ENCODE measurements at places on chromosomes 3 and 15. TPM values are rescaled to one million over a fixed set of nuclear protein-coding genes. Genes with fewer than 3 reads are reported as not detected.

DNA sequence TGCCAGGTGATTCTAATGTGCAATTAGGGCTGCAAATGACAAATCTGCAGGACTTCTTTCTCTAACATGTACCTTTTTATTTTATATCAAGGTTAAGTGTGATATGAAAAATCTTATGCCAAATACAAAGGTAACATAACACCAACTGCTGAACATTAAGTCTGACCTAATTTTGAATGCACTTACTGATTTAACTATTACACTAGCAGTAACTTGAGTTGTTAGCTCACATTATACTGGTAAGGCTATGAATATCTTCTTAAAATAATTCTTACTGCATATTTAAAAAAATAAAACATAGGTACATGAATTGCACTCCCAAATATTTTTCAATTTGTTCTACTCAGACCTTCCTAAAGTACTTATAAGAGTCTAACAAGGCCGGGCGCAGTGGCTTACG is 259.2 kb downstream of the CD47 start:
- no peak for DNase-seq

- DNase-seq: no peak
These were observed 21.3 kb upstream of the PLCH1 start for GRCh38 chr3:155766206-155766605.

DNA sequence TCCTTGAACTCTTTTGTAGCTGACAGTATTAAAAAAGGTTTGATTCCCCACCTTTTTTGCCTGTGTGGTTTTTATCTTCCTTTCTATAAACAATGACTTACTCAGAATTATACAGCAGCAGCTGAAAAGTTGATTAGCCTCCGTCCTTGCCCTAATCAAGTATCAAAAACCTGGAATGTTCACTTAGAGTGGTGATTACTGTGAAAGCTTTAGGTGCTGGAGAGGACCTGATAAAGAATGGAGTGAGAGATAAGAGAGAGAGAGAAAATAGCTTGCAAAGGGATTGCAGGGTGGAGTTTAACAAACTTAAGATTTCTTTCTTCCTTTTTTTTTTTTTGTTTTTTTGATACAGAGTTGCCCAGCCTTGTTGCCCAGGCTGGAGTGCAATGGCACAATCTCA is 6.7 kb downstream of the CGNL1 start:
- DNase-seq: no peak

DNA sequence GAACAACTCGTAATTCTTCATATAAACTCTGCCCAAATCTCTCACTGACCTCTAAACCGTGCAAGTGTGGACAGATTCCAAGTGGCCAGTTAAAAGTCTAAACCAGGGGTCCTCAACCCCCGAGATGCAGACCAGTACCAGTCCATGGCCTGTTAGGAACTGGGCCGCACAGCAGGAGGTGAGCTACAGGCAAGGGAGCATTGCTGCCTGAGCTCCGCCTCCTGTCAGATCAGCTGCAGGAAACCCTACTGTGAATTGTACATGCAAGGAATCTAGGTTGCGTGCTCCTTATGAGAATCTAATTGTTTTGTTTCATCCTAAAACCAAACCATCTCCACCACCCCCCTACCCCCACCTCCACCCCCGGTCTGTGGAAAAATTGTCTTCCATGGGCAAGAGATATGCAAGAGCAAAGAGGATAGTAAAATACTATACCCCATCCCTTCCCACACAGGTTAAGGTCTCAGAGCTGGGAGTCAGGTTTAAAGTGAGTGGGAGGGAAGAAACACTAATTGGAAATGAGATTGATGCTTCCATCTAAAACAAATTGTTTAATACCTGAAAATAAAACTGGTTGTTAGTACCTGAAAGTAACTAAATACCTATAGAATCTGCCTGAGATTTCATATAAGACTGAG is 54.0 kb downstream of the POLQ start:
- DNase-seq: no peak

- no peak for DNase-seq
These were observed 240.8 kb downstream of the NFKBIZ start for GRCh38 chr3:102089904-102090720.

GRCh38 chr3:20060974-20061685 is 20.9 kb downstream of the KAT2B start:
- no peak for DNase-seq

DNA sequence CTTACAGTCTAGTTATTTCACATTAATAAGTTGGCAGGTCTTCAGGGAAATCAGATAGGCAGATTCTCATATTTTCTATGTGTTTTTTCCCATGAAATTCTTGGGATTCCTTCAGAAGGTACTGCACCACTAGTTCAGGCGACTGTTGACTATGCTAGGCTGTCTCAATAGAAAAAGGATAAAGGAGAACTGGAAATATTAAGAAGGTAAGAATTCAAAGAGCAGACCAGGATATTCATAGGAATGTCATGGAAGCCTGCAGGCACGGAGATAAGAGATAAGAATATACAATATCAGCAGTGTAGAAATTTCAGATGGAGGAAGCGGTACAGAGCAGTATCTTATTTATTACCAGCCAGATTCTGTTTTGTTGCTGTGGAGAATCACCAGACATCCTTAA is 432.1 kb upstream of the MDFIC2 start:
- no peak for DNase-seq

DNA sequence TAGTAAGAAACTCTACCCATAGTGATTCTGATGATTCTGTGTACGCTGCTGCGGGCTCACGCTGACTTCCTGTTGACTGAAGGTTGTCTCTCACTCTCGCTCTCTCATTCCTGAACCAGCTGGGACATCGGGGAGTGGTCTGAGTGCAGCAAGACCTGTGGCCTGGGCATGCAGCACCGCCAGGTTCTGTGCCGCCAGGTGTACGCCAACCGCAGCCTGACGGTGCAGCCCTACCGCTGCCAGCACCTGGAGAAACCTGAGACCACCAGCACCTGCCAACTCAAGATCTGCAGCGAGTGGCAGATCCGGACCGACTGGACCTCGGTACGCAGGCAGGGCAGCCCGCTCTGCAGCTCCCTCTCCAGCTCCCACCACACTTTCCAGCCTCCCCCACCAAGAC is 63.6 kb upstream of the NR2E3 start:
- DNase-seq: no peak

DNA sequence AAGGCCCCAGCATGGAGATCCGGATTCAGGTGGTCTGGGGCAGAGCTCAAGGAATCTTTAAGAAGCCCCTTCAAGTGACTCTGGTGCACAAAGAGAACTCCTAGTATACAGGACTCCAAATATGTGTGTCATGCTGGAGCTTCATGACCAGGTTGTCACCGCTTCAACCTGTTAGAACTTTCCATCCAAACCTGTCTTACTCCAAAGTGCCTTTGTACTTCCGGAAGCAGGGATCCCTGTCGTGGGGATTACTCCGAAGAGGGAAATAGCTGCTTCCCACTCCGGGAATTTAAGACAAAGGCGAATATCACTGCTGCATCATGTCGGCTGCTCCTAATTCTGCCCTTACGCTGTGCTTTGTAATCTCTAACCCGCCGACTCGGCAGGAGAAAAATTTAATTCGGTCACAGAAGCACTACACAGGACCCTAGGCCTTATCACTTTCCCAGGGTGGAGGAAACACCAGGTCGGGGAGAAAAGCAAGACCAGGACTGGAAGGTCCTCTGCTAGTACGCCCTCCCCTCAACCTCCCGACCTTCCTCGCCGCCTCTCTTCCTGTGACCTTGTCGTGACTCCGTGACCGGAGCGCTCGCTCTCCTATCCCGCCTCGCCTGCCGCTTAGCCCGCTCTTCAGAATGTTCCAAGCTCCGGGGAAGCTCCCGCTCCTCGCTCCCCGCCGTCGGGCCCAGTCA is 730 bp downstream of the HIGD1A start:
- no peak for DNase-seq

DNA sequence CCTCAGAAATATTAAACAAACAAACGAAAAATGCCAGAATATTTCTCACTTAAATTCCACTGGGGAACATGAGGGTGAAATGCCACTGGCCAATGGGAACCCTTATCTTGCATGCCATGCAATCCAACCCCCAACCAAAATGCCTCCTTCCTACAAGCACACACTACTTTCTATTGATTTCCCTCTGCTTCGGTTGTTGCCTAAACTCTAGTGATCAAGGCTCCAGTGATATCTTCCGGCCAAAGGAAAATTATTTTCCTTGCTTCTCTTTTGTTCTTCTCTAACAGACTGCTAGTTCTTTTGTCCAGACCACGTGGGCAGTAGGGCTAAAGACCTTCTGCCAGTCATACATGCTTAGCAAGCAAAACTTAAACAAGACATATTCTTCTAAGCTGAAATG is 115.7 kb downstream of the TMCC1 start:
- DNase-seq: no peak

DNA sequence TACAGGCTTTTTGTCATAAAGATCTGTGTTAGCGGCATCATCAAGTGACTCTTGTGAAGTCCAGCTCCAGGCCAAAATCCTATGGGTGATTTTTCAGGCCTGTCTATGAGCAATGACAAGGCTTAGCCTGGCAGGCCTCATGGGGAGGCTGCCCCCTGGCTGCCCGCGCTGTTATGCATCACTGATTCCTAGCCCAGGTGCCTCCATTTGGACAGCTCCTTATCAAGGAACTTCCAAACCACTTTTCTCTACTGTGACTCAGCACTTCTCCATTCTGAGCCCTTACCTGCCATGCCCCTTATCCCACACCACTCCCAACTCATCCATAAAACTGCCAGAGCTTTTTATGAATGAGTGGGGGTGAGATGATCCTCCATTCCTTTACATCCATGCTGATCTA is 91.5 kb upstream of the C3orf80 start:
- DNase-seq: no peak

DNA sequence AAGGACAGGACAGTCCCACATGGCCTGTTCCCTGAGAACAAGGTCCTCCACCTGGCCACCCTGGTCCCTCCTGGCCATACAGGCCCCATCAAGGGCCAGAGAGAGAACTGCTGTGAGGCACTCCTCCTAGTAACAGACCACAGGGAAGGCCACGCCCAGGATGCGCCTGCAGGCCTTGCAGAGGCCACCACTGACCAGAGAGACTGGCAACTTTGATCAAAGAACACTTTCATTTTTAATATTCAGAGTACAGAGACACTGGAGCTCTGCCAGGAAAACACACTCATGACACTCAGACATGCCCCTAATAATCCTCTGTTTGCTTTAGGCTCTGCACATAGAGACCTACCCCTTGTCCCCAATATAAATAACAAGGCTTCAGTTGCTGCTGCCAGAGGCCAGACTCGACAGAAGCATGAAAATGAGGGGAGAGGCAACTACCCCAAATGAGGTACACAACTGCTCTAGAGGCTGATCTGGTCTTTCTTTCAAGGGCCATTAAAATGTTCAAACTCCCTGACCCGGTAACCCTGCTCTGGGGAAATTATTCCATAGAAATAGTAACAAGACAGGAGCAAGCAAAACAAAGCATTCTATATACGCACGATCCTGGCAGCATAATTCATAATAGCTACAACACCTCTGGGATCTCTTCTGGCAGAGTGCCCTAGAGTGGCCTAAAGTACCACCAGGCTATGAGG is 44.8 kb downstream of the CCDC12 start:
- DNase-seq: peak; percentile 86

- DNase-seq: peak; percentile 18
These were observed 17.3 kb downstream of the TBC1D2B start for GRCh38 chr15:78060232-78060631.

GRCh38 chr3:112357930-112358780 is 25.2 kb downstream of the CD200 start:
- no peak for DNase-seq

GRCh38 chr3:100463646-100464155 is 28.7 kb upstream of the TMEM45A start:
- DNase-seq: no peak

- DNase-seq: no peak
These were observed 41.1 kb upstream of the AP3B2 start for GRCh38 chr15:82750831-82751180.

- peak; percentile 59 for DNase-seq
These were observed 24.6 kb upstream of the CORO2B start for GRCh38 chr15:68553994-68554720.

Gene APOD
- total RNA-seq: 362 TPM

Gene SLC22A13
- 1.00 TPM for total RNA-seq

Gene SLC51A
- 1.3 TPM for total RNA-seq

Gene CLDN11
- 61.1 TPM for total RNA-seq

Gene GOLGA8J
- not detected for total RNA-seq

Gene CLDN18
- total RNA-seq: not detected

Gene MCF2L2
- 0.16 TPM for total RNA-seq

Gene TRIM42
- not detected for total RNA-seq
